Activated T-cell treated with anti-CD3 and anti-CD28 coated beads, Interleukin-2, amount 50 U/mL, for 72 hours (primary cell): ENCODE measurements at places on chromosomes 11 and 22.

GRCh38 chr22:26756675-26757293 lies 99.4 kb downstream of the MIAT start:
- peak; percentile 76 for DNase-seq

DNA sequence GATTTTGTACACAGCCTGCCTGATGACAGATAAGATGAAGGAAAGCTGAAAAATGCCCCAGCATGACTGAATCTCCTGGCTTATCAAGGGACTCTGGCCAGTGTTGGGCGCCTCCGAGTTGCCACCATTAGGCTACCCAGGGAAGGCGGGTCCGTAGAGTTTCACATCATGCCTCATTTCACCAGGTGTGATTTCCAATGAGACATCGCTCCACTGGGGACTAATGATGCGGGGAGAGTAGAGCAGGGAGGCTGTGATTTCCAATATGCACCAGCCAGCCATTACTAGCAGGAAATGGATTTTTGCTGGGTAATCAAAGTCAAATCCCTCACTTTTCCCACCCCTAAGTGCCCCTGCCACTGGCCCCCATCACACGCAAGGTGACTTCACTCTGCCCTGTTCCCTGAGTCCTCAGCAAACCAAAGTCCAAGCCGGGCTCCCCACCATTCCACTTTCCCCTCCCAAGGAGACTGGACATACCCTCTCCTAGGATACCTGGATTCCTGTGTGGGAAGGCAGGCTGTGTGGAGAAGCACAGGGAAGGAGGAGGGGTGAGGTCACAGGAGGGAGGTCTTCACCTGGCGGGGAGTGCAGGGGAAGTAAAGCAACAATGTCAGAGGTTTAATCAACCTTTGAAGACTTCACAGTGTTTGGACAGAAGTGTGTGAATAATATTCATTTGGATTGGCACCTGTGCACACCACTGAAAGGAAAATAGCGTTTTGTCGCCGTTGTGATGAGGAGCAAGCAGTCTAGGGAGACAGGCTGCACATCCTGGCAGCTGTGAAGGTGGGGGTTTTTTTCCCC lies 613.3 kb upstream of the CADM1 start:
- DNase-seq, result no peak

DNA sequence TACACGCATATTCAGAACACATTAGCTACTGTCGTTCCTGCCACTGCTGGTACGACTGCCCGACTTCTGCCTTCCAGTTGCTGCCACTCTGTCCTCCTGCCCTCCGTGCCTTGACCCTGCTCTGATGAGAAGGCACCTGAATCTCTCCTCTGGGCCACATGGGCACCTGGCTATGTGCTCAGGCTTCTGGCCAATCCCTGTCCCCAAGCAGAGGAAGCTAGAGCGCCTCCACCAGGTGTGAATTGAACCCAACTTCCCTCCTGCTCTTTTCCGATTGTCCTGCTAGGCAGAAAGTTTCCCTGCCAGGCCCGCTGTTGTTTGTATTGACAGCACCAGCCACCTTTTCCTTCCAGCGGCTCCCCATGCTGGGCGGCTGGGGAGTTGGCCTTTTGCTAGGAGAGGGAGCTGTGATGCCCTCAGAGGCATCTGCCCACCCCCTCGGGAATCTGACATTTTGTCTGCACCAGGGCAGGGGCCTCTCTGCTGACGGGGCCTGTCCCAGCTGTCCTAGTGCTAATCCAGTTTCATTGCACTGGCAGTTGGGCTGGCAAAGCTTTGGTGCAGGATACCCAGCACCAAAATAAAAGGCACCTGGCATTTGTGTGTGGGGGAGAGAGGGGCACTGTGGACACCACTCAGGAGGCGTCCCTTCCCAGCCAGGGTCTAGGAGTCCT lies 118.0 kb downstream of the GRIK4 start:
- DNase-seq, result no peak

DNA sequence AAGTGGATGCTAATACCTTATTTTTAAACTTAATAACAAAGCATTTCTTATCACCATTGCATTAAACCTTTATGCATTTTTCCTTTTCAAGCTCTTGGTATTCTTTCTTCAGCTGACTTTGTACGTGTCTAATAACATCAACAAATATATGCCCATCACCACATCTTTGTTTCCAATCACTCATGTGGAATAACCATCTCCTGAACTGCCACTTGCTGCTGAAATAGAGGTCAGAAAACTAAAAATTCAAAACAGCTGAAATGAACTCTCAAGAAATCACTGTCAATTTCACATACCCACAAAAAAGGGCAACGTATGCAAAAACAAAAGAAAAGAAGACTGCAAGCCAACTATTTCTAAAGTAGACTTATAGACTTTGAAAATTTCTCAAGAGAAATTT lies 7.4 kb downstream of the MSANTD4 start:
- DNase-seq, result no peak

DNA sequence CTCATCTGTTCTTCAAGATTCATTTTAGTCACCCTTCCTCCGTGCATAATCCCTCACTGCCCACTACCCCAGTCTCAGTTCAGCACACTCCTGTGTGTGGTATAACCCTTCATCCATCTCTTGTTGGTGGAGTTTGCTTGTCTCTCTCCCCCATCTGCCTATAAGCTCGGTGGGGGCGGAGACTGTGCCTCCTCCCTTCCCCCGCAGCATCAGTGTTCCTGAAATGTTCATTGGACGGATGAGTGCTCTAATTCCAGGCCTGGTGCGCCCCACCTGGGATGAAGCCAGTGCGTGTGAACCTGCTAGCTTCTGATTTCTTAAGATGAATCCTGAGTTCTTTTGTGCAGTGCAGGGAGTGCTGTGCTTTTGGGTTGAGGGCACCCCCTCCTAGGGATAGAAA lies 100.0 kb downstream of the GRIK4 start:
- DNase-seq, result no peak

- DNase-seq, result peak; percentile 40
Measured at GRCh38 chr11:93652161-93652597, 9.3 kb upstream of the CEP295 start.

DNA sequence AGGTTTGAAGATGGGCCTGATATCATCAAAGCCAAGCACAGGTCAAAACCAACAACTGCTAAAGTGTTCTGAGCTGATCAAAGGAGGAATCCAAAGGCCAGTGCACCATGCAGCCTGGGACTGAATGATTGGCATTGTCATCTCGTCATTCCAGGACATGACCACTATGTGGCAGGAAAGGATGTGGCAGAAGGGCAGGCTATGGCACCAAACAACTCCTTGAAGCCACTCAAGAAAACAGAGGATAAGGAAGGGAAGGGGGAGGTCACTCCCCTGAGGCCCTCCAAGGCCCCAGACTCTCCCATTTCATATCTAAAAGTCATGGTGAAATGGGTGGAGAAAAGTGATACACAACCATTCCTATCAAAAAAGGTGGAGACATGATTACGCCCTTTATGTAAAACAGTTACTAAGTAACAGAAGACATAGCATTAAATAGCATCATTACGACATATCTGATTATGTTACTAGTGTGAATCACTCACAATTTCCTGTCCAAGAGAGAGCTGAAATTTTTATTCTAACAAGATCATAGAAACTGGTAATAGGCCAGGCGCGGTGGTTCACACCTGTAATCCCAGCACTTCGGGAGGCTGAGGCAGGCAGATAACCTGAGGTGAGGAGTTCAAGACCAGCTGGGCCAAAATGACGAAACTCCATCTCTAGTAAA lies 49.3 kb downstream of the AHNAK start:
- peak; percentile 4 for DNase-seq

DNA sequence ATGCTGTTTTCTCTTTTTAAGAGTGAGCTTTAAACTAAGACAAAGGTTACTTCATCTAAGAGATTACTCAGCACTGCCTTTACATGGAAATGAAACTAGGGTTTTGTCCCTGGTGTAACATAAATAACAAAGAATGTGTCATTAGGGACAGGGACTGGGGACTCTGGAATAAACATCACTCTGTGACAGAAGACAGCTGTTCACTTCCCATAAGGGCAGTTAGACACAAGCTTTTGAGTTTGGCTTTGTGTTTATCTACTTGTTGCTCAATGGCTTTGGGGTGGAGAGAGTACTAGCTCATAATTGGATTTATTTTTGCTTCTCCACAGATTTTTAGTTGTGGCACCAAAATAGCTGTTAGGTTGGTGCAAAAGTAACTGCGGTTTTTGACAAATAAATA lies 154.5 kb downstream of the OR4C45 start:
- no peak for DNase-seq

DNA sequence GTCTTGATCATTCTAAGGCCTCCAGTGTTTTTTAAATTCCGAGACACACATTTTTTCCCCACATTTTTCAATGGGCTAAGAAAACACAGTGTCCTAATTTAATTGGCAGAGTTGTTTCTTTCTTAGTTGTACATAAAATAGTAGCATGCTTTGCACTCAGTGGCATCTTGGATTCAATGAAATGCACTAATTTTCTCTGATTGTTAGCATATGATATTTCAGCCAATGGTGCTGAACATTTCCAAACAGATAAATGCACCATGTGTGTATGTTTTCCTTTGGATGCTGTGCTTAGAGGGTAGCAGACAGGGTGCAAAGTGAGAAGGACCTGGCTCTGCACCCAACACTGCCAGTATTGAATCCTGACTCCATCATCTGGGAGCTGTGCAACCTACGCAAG lies 103.5 kb downstream of the LDLRAD3 start:
- no peak for DNase-seq

DNA sequence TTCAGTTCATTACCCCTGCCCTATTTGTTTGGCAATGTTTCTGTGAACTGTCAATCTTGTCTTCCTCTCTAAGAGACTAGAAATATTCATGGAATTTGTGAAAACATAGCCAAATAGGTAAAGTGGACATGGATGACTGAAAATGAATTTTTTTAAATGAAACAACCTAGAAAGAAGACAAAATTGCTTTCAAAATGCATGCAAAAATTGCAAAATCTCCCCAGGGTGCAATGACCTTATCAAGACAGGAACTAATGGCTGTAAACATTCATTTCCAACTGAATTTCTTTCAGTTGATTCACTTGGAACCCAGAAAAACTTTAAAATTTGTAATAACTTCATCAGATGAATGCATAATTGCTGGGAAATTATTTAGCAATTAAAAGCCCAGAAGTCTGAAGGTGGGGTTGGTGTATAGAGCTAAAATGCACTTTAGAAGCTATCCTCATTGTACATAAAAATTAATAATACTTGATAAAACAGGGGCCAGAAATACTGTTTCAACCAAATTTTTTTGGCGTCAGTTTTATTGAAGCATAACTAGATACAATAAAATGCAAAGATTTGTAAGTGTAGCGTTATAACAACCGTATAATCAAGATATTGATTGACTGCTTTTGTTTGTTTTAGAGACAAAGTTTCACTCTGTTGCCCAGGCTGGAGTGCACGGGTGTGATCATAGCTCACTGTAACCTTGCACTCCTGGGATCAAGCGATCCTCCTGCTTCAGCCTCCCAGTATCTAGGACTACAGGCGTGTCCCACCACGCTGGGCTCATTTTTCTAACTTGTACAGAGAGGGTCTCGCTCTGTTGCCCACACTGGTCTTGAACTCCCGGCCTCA lies 27.6 kb upstream of the SLC35C1 start:
- no peak for DNase-seq

DNA sequence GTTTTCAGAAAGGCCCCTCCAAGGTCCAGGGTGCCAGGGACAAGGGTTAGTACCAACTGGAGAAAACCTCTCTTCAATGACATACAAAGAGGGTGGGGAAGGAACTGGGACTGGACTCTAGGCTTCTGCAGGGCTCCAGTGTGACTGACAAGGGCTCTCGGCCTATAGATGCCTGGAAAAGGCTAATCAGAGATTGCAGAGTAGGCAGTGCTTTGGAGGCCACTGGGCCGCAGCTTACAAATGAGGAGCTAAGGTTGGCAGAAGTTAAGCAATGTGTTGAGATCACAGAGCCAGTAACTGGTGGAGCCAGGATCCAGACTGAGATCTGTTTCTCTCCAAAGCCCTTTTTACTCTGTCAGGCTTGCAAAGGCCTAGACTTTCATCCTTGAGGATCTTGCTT lies 7.4 kb upstream of the DGKZ start:
- no peak for DNase-seq

- DNase-seq, result no peak
Measured at GRCh38 chr11:58641341-58641740, 18.9 kb downstream of the CNTF start.

GRCh38 chr11:9250139-9250582 lies 15.0 kb downstream of the DENND5A start:
- peak; percentile 45 for DNase-seq

DNA sequence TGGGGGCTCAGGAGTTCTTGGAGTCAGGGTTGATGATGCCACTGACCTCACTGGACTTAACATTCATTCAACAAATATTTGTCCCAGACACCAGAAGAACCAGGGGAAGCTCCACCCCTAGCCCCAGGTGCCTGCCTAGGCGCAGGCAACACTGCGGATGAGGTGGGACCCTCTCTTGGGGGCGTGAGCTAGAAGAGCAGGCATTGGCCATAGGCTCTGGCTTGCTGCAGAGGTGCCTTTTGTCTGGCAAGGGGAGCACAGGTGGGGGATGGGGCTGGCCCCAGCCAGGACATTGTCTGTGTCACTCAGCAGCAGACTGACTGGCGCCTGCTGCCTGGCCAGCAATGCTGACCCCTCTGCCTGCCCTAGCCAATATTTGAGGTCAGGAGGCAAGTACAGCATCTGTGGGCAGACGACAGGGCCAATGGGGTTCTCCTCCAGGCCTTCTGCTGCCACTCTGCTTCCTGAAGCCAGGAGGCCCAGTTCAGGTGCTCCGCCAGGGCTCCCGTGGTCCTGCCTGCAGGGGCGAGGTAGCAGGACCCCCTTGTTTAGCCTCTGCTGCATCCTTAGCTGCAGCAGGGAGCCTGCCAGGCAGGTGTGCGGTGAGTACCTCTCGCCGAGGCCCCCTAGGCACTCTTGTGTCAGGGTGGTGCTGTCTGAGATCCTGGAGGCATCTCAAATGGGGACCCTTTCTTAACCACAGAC lies 4.0 kb downstream of the LINC01488 start:
- DNase-seq, result no peak

DNA sequence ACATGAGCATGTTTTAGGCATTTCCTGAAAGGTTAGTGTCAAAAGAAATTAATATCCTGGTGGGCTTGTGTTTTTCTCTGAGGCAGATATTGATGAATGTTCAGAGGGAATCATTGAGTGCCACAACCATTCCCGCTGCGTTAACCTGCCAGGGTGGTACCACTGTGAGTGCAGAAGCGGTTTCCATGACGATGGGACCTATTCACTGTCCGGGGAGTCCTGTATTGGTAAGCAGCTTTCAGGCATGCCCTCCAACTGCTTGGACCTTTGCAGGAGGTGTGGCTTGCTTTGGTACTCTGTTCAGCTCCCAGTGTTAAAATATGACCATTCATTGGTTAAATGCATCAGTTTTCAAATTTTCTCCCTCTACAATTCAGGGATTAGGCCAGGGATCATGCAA lies 658.6 kb upstream of the ANO5 start:
- no peak for DNase-seq

GRCh38 chr11:82639251-82639650 lies 94.4 kb downstream of the FAM181B start:
- no peak for DNase-seq
